ENCODE measurements at places on chromosomes 11 and 22.

DNA sequence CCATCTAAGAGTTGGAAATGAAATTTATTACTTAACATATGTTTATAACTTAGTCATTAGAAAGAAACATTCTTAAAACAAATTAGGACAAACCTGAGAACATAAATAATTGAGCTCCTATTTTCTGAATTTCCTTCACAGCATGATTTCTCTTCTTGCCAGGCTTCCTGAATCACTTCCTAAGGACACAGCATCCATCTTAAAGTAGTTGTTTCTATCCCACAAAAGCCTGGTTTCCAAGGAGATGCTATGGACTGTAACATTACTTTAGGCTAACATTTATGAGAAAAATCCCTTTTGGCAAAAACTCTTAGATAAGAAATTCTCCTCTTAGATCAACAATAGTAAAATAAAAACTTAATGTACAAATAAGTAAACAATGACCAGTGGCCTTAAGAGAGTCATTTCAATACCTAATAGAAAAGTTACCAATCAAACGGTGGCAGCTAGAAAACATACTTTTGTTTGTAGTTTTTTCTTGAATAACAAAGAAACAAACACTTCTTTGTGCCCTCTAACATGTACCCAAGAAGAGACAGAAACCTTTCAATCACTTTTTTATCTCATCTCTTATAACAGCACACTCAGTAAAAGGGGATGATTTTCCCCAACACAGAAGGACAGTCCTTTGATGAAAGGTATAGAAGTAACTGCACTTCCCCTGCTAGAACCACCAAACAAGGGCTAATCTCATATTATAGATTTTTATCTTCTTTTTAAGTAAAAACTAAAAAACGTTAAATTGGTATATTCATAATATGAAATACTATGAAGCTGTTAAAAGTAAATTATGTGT is 74.5 kb downstream of the TTC28 start:
- DNase-seq, result no peak

GRCh38 chr11:125166764-125167291 is 2.3 kb downstream of the PKNOX2 start:
- DNase-seq, result no peak

DNA sequence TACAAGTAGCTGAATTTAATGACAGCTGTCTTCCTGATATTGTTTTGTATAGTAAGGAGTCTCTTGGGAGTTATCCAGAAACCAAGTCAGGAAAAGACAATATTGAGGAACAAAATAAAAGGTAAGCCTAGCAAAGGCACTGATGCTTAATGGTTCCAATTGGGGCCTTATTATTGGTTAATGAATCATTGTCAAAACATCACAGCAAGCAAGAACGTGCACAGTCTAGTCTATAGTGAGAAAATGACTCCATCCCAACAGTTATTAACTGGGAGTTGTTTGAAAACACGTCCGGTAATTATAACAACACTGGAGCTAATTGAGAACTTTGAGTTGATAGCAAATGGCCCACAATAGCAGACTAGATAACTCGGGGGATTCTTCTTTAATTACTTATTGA is 17.7 kb downstream of the BSX start:
- no peak for DNase-seq

DNA sequence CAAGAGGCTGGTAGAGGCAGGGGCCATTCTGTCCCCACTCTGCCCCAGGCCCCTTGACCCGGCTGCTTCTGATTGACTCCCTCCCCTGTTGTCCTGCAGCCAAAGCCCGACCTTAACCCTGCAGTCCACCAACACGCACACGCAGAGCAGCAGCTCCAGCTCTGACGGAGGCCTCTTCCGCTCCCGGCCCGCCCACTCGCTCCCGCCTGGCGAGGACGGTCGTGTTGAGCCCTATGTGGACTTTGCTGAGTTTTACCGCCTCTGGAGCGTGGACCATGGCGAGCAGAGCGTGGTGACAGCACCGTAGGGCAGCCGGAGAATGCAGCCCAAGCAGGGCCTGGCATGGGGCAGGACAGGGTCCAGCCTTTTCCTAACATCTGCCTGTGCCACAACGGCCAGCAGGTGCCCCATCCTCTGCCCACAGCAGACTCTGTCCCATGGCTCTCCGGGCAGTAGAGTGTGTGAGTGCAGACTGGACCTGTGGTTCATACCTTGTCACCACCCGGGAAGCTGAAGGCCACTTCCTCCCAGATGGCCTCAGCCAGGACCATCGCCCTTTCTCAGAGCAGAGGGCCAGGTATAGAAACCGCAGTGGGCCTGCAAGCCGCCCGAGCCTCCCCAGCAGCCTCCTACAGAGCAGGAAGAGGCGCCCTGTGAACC is 26.8 kb upstream of the MGAT3 start:
- DNase-seq, result no peak

DNA sequence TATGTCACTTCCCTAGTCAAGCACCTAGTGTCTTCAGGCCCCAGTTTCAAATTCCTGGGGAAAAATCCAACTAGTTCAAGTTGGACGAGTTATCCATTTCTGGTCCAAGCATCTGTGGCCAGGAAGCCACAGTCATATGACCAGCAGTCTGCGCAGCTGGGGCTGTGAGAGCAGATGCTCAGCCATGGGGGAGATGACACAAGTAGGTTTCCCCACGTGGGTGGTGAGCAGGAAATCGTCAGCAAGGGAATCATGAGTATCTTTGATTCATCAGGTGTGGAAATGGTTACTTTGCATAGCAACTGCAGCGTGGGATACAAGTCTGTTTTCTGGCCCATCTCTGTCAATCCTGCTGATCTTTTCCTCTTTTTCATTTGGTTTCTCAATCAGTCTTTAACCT is 185.3 kb downstream of the C11orf91 start:
- DNase-seq, result no peak

- DNase-seq, result no peak
Measured at GRCh38 chr22:36395055-36395849, 7.5 kb upstream of the MYH9 start.

- DNase-seq, result no peak
Measured at GRCh38 chr11:22734628-22735345, 68.4 kb downstream of the GAS2 start.

DNA sequence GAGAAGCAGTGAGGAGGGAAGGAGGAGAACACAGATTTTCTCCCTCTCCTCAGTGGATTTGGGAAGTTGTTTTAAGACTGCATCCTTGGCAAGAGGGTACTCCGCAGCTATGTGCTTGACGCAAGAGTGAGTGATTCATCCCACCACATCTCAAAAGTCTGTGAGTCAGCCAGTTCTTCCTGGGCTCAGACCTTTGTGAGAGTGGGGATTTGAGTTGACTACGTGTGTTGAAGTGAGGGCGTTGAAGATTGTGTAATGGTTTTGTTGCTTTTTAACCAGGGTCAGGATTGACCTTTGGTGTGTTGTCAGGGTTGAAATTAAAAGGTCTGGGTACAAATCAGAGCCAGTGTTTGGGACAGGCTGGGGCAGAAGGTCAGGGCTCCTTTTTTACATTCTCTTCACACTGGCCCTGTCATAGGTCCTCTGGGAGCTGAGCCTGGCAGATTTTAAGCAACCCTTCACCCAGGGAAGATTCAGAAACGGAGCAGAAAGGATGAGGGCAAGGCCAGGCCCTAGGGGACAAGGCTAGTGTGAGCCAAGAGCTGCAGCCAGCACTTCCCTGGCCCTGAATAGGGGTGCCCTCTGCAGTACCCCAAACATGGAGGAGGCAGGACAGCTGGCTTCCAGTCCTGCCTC is 4.2 kb upstream of the C11orf86 start:
- DNase-seq, result no peak

DNA sequence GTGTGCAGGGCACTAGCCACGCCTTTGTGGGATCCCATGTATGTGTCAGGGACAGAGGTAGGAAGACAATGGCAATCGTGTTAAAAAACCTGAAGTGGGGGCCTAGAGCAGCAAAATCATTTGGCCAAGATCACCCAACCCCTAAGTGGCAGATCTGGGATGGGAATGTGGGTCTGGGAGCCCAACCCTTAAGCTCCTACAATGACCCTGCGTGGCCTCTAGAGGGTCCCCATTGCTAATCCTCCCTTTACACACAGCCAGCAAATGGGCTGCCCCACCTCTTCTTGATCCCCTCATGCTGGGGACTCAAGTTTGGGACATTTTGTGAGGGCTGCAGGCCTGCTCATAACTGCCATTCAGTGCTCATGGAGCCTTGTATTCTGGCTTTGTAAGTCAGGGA is 73.2 kb upstream of the SUSD2 start:
- DNase-seq, result no peak

DNA sequence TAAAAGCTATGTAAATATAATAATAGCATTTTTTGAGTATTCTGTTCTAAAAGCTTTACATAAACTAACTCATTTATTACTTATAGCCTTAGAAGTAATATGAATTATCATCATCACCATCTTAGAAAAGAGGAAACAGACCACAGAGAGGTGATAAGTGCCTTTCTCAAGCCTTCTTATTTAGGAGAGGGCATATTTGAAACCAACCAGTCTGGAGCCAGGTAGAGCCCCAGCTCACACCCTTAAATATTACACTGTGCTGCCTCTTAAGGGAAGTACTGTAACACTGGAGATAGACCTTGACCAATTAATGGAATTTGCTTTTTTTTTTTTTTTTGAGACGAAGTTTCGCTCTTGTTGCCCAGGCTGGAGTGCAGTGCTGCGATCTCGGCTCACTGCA is 2.3 kb downstream of the BCO2 start:
- DNase-seq, result no peak

GRCh38 chr11:61972672-61973475 is 5.4 kb upstream of the FTH1 start:
- DNase-seq, result no peak

GRCh38 chr11:28730336-28730735 is 622.1 kb downstream of the METTL15 start:
- no peak for DNase-seq

DNA sequence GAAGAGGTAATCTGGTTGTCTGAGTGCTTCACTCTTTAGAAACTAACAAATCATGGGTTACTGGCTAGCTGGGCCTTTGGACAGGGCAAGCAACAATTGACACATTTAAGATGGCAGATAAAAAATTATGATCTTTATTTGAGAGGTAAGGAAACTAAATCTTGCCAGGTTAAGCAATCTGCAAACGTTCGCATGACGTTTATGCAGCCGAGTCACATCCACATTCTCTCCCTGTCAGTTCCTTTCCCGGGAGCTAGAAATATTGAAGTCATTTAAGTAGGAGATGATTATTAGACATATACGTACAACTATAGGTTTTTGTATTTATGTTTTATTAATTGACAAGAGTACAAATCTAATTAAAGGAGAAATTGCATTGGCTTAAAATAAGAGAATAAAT is 57.4 kb upstream of the RCN1 start:
- DNase-seq, result no peak

DNA sequence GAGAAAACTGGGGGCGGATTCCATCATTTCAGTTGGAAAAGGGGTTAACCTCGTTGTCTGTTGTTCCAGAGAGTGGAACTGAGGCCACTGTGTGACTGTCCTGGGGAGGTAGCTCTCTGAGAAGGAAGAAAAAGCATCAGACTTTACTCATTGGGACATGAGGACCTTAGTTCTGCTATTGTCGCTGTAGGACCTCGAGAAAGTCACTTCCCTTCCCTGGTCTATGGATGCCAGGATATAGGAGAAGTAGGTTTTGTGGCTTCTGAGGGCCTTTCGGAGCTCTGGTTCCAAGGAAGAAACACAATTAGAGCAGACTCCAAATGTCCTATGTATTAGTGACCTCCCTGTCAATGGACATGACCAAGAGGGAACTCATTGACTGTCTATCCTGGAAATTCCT is 6.2 kb downstream of the MYO18B start:
- DNase-seq, result no peak

- DNase-seq, result peak; percentile 91
Measured at GRCh38 chr22:42437488-42438292, 5.5 kb upstream of the NFAM1 start.

DNA sequence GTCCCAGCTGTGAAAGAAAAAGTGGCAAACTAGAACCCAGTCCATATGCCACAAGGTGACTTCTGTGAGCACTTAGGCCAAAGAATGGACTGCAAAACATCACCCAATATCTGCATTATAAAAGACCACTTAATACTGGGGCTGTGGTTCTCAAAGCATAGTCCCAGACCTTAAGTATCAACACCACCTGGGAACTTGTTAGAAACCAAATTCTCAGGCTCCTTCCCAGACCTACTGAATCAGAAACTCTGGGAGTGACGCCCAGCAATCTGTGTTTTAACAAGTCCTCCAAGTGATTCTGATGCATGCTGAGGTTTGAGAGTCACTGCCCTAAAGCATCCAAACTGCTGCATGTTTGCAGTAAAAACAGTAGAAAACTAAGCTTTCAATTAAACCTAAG is 81.3 kb downstream of the SERGEF start:
- DNase-seq, result no peak

DNA sequence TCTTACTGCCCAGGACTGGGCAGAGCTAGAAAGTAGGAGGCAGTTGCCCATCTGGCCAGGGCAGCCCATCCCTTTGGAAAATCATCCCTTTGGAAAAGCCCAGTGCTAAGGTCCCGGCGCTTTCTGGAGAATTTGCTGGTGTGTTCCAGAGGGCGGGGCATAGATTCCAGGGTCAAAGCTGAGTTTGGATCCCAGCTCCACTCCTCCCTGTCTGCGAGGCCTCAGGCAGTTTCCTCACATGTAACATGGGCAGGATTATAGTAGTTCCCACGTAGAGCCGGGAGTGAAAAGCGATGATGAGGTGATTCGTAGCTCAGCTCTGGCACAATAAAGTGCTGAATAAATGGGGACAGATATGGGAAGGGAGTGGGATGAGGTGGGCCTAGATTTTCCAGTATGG is 31.4 kb upstream of the LRRC10B start:
- no peak for DNase-seq

DNA sequence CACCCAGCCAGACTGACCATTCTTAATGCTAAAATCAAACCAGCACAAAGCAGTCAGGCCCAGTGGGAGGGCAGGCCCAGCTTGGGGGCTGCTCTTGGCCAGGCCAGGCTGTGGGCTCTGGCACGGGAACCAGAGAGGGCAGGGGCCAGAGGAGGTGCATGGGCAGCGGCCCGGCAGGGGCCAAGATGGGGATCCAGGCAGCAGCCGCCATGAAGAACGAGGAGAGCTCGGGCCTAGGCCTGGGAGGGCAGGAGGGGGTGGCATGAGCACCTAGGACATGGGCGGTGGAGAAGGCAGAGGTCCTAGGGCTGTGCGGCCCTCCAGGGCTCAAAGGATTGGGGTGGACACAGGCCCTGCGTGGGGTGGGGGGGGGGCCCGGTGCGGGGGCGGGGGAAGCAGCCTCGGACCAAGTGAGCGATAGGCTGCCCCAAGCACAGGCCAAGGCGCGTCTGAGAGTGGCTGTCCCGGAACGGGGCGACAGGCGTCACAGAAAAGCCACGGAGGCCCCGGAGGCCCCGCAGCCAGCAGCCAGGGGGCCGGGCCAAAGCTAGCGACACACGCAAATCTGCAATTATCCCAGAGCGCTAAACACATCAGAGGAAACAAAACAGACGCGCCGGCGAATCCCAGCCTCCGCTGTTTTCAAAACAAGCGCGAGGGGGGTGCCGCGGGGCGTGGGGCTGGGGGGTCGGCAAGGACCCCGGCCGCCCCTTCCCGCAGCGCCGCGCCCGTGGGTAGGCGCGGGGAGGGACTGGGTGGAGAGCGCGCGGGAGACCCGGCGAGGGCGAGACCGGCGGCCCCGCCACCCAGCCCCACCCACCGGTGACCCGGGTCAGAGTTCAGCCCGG is 8.3 kb downstream of the PLXNB2 start:
- no peak for DNase-seq

Data from Karpas-422 (cell line).